ENCODE measurements at places on chromosomes 2 and 18.

DNA sequence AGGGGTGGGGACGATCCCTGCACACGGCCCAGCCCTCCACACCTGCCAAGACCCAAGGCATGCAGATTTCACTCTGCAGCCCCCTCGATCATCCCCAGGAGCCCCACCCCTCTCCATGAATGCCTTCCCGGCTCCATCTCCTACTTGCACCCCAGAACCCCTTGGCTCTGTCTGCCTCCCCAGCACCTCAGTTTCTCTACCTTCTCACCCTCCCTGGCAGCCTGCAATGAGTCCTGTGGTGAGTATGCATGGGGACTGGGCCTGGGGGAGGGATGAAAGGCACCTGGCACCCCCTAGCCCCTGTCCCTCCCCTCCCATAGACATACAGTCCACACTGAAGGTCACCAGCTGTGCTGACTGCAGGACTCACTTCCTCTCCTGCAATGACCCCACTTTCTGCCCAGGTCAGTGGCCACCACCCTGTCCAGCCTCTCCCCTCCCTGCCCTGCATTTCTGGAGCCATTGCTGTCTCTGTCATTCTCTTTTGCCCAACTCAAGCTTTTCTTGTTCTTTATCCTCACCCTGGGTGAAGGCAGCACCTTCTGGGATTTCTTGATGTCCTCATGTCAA is 1.0 kb downstream of the TEX51 start:
- no peak for DNase-seq

GRCh38 chr2:19409046-19409445 is 50.6 kb upstream of the OSR1 start:
- no peak for DNase-seq

GRCh38 chr2:40165509-40165844 is 286.4 kb downstream of the SLC8A1 start:
- no peak for DNase-seq

- peak; percentile 19 for DNase-seq
These were observed 66.3 kb upstream of the TCF7L1 start for GRCh38 chr2:85066874-85067351.

GRCh38 chr2:168514692-168515091 is 58.6 kb downstream of the CERS6 start:
- no peak for DNase-seq

- DNase-seq, result no peak
These were observed 41.1 kb downstream of the SOWAHC start for GRCh38 chr2:109655287-109655686.

GRCh38 chr2:101961338-101962191 is 30.2 kb upstream of the IL1R2 start:
- DNase-seq, result no peak

All from memory B cell (primary cell).